GM13977 (cell line): ENCODE measurements at places on chromosomes 12 and 14.

- DNase-seq = no peak
Measured at GRCh38 chr14:50999726-51000125, 55.4 kb upstream of the PYGL start.

GRCh38 chr14:98951031-98951430 is 321.0 kb downstream of the BCL11B start:
- DNase-seq = no peak

DNA sequence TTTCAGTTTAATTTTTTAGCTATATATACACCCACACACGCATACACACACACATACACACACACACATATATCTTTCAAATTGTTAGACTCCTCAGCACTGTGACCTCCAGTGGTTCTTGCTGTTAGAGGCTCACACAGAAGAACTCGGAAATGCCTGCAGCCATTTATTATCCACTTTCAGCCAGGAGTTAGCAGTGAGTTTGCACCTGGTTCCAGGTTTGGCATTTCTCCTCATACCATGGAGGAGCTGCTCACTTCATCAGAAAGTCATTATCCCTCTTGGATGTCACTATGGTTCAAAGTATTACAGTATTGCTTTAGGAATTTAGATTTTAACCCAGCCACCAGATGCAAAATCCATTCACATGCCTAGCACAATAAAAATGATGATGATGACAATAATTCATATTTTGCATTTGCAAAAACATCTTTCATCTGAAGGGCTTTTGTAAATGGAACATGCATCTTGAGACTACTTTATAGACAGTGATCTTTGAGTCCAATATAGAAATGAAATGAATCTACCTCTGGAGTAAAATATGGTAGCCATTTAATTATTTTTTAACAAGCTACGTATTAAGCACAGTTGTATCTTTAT is 42.3 kb downstream of the NPAS3 start:
- no peak for DNase-seq

GRCh38 chr14:91927191-91927590 is 20.3 kb downstream of the FBLN5 start:
- no peak for DNase-seq

DNA sequence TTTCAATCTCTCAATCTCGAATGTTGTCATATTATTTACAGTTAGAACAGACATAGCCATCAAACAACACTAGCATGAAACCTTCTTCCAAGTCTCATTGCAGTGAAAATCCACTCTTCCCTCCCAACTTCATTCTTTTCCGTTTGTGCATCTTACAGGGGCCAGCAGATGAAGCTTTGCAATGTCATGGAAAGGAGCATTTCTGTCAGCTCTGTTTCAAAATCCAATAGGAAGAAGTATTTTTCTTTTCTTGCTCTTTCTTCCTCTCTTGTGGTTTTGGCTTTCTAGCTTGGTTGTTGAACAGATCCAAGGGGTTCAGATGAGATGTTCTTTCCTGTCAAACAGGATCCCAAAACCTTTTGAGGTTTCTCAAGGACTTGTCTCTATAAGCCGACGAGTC is 416.6 kb downstream of the AEBP2 start:
- DNase-seq = no peak
